Activated T-cell treated with anti-CD3 and anti-CD28 coated beads for 24 hours (primary cell): ENCODE measurements at places on chromosomes 7 and 10.

DNA sequence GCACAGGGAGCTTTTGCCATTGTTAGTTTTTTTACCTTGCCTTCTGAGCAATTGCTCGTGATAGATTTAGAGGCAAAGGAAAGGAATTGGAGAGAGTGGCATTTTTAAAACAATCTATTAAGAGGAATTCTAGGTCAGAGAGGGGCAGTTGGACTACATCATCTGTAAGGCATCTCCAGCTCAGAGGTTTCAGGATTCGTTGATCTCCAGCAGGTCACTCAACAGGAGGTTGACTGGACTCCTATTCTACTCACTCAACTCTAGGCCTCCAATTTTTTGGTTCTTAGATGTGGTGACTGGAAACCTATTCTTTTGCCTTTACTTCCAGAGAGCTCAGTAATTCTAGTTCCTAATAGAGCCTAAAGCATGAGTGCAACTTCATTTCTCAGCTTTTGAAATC lies 42.8 kb downstream of the TBXAS1 start:
- DNase-seq, result no peak

GRCh38 chr7:148527717-148528168 lies 62.8 kb upstream of the C7orf33 start:
- peak; percentile 85 for DNase-seq

DNA sequence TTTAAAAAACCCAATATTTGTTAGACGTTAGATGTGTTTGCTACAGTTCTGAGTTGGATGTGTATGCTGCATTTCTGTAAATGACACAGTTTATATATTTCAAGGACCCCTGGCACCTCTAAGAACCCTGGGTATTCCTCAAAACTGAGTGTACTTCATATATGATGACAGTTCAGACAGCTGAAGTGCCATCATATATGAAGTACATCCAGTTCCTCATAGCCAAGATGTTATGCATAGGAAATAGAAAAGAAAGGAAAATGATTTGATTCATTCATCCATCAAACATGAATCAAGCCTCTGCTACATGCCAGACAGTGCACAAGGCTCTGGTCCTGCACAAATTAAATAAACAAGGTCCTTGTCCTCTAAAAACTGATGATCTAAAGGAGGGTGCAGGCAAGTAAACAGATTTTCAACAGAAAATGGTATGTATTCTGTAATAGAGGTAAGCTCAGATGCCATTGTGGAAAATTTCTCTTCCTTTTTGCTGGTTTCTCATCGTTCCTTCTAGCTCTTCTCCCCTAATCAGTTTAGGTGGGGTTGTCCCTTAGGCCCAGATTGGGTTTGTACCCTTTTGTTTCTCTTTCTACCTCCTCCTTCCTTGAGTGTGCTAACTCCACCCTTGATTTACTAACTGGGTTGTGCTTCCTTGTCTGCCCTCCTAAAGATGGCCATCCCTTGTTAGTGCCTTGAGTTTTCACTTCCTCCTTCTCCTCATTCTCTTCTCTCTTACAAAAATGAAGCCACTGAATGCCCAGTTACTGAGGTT lies 25.3 kb upstream of the SMIM30 start:
- DNase-seq, result no peak

GRCh38 chr10:42949287-42949686 lies 127.6 kb upstream of the RET start:
- DNase-seq, result no peak

GRCh38 chr7:81562581-81562980 lies 207.3 kb downstream of the HGF start:
- DNase-seq, result no peak

- no peak for DNase-seq
Measured at GRCh38 chr10:16182688-16183087, 254.1 kb upstream of the PTER start.

- no peak for DNase-seq
Measured at GRCh38 chr7:25953859-25954258, 198.1 kb upstream of the NFE2L3 start.

GRCh38 chr7:100471021-100471420 lies 7.0 kb upstream of the SPACDR start:
- DNase-seq, result no peak

DNA sequence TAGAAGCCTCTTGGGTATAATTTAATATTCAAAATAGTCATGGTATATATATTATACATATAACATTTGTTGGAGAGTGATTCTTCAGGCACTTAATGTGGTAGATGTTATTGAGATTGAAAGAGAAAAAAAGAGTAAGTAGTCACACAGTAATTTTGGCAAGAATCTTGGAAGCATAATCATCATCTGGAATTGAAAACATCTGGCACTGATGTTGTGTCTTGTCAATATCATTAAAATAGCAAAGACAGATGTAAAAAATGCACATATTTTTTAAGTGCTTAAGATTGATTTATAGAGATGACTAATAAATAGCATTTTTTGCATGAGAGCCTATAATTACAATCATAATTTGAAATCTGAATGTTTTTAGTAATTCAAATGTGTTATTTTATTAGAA lies 9.5 kb downstream of the SEMA3D start:
- DNase-seq, result no peak

- DNase-seq, result no peak
Measured at GRCh38 chr7:128381161-128381821, 19.8 kb upstream of the PRRT4 start.

- DNase-seq, result no peak
Measured at GRCh38 chr7:122182081-122182480, 38.0 kb upstream of the AASS start.

GRCh38 chr7:96823274-96823673 lies 113.6 kb upstream of the SEM1 start:
- no peak for DNase-seq

- DNase-seq, result no peak
Measured at GRCh38 chr7:29611941-29612544, 48.4 kb downstream of the PRR15 start.

DNA sequence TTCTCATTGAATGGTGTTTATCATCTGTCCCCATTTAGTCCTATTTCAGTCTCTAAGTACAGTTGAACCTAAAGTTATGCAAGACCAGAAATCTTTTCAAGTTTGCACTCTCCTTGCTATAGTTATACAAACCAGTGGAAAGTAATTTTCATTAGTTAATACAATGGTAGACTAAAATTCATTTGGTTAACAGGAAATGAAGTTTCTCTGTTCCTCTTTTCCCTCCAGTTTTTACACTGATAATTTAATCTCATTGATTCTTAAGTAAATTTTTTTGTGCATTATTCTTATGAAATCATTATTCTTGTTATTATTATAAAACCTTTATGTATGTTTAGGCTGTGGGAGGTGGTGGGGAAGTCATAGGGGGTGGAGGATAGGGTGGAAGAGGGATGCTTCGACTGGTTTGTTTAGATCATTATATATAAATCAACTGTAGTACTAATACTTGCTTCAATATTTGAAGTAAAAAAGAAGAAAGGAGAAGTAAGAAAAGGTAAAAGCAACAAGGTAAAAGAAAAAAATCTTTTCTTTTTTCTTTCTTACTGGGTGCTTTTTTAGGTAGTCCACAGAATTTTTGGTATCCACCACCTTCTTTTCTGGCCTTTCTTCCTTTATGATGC lies 104.1 kb downstream of the GPR85 start:
- no peak for DNase-seq

- peak; percentile 51 for DNase-seq
Measured at GRCh38 chr10:70115948-70116682, 16.5 kb downstream of the AIFM2 start.

- DNase-seq, result no peak
Measured at GRCh38 chr7:44286182-44286617, 39.2 kb downstream of the CAMK2B start.

DNA sequence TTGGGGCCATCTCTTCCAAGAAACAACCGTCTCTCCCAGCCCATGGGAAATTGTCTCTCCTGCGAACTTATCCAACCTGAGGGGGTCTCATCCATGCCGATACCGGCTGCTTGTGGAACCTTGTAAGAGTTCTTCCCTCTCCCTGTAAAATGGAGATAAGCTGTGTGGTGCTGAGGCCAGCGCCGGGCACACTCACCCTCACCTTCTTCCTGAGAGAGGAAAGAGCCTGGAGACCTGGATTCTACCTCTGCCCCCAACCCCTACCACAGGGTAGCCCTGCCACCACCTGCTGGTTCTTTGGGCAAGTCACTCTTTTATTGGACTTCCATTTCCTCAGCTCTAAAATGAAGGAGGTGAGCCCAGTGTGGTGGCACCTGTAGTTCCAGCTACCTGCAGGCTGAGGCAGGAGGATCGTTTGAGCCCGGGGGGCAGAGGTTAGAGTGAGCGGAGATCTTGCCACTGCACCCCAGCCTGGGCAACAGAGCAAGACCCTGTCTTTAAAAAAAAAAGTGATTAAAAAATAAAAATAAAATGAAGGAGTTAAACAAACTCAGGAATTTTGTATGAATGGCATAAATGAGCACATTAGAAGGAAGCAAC lies 38.4 kb upstream of the PSAP start:
- no peak for DNase-seq

- no peak for DNase-seq
Measured at GRCh38 chr7:72028267-72028666, 383.9 kb downstream of the CALN1 start.
